ENCODE measurements at places on chromosomes 12 and 14.

DNA sequence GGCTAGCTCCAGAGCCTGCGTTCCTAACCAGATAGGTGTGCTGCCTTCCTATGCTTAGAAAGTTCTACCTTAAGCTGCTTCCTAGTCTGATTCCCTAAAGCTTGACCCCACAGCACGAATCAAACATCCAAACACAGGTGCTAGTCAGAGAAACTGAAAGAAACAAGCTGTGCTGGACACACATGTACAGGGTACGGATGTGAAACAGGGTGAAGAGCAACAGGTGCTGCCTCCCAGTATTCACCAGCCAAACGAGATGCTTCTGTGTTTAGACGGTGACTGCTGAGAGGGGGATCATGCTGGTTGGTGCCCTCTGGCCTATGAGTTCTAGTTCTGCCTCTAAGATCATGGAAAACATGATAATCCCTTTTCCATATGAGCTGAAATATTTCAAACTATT, 105.3 kb downstream of the GRIP1 start:
- DNase-seq, result no peak

DNA sequence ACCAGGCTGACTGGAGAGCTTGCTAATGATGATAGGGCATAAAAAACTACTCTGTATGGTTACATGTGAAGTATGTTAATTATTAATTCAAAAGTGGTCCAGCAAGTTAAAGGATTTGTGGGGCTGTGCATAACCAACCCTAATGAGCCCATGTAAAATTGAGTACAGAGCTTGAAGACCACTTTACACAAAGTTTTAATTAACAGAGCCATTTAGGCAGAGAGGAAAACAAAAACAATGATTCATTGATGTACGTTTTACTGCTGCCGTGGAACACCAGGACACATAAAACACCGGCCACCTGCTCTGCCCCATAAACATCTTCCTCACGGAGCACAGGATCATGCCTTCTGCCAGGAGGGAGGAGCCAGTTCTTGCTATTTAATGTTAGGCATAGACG, 83.5 kb downstream of the RIMBP2 start:
- DNase-seq, result no peak

DNA sequence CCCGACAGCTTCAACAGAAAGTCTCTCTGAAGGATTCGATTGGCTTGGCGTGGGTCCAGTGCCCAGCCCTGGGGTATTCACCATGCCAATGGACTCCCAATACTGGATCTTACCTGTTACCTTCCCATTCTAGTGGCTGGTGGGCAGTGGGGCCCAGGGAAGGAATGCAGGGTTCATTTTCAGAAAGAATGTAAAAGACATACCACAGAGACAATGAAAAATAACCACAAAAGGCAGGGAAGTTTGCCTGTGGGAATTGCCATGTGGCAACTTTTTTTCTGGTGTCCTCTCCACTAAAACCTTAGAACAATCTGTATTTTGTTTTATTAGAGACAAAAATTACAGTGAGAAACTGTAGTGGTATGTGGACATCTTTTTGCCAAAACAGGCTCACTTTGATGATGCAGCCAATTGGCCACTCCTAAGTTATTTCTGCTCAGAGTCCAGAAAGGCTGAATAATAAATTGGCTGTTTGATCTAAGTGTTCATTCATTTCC, 55.2 kb downstream of the PTGER2 start:
- DNase-seq, result no peak

DNA sequence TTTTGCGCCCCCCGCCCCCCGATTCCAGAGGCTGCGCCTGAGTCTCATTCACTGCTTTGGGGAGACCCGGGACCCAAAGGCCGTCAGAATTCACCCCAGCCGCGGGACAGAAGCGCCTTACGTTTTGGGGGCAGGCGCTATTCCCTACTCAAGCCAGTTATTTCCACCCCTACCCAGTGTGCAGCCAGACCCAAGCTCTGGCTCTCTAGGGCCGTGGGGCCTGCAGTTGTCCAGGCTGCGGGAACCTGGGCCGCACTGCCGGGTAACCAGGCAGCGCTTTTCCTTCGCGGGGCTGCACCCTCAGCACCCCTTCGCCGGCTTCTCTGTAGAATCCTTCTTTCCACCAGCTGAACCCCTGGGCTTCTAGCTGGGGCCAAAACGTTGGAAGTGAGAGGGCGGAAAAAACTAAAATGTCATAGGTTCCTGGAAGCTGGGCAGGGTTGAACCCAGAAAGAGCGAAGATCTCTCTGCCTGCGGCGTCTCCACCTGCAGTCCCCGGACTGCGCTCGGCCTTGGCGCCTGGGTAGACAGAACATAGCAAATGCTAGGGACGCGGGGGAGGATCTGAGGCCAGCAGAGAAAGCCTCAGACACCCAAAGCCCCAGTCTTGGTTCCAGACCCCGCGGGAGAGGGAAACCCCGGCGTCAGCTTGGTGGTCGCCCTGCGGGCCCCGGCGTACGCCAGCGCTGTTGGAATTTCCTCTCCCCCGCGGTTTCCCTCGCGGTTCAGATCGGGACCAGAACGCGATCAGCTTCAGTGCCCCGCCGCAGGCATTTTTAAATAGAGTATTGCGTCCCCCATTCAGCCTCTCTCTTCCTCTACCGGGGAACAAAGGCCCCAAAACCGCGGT, 18.3 kb downstream of the TBX3 start:
- peak; percentile 70 for DNase-seq

DNA sequence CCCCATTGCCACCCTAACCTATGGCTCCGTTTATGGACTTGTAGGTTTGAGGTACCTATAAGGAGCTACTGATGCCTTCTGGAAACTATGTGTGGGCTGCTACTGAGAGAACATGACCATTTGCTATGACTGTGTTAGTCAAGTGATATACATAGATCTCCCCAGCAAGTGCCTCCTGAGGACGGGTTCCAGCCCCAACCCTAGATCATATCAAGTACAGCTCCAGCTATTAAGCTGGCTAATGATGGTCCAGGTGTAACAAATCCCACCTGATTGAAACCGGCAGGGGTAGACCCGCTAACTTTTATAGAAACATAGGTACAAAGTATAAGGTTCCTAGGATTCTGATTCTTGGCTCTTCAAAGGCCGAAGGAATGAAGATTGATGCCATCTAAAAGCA, 23.7 kb downstream of the NINJ2 start:
- DNase-seq, result no peak

GRCh38 chr12:50103351-50103750, 457 bp upstream of the GPD1 start:
- no peak for DNase-seq

- no peak for DNase-seq
Measured at GRCh38 chr12:126353604-126354003, 1288.4 kb downstream of the AACS start.

Data from H9 (cell line).